ENCODE measurements at places on chromosomes 5 and 9.

- no peak for DNase-seq
These were observed 13.6 kb upstream of the AFAP1L1 start for GRCh38 chr5:149257889-149258705.

GRCh38 chr5:115168829-115169486, 750 bp downstream of the TRIM36 start:
- peak; percentile 44 for DNase-seq

GRCh38 chr9:116870566-116870965, 183.5 kb downstream of the TRIM32 start:
- DNase-seq, result no peak

DNA sequence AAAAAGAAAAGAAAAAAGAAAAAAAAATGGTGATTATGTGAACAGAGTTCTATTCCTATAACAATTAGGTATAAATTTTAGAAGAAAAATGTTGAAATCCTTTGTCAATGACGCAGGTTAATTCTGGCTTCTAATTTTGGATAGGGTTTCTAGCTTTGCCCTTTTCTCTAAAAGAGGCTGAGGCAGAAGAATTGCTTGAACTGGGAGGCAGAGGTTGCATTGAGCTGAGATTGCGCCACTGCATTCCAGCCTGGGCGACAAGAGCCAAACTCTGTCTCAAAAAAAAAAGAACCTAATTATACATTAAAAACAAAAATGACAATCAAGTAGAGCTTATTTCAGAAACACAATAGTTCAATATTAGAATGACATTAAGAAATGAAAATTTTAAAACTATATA, 2.9 kb downstream of the STXBP1 start:
- DNase-seq, result no peak

DNA sequence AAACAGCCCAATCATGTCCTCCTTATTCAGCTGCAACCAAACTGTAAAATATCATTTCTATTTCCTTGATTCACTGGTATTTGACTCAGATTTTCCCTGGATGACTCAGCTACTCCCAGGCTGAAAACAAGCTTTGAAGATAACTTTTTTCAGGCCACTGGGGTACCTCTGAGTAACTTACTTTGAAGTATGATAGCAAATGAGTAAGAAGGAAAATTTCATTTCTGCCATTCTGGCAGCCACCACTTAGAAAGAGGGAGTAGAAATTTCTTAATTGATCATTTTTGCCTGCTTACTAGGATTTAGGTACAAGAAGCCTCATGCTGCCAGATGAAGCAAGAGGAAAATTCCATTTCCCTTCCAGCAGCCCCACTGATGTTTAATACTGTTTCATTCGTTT, 247.4 kb downstream of the PRELID2 start:
- no peak for DNase-seq

DNA sequence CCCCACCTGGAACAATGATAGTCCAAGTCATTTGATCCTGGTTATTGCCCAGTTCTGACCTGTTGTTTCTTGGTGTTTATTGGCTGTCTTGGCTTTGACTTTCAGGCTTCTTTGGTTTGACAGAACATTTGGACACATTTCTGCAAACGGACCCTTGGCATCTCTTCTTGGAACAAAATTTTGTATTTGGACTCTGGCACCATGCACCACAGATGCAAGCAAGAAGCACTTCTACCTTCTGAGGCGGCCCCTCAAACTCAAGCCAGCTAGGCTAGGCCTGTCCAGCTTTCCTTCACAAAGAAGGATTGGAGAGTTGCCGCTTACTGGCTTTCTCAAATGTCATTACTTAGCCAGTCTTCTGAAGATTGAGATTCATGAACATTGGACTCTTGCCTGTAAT, 23.1 kb upstream of the FGF10 start:
- DNase-seq, result no peak

DNA sequence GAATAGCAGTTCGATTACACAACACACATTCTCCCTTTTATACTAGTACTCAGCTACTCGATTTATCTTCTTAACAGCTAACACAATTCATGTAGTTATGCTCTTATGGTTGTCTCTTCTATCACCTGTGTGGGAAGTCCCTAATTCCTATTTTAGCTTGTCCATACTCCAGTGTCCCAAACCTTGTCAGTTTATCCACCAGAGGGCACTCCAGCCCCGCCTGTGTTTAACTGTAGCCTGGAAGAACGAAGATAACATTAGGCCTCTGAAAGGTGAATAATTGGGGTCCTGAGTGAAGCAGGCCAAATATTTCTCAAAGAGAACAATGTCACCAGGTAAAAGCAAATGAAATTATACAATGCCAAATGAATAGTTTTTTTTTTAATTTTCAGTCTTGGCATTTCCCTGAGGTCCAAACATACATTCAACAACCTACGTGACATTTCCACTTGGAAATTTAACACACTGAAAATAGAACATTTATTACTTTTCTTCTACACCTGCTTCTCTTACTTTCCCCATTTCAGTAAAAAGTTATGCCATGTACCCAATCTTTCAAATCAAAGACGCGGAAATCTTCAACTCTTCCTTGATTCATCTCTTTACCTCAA, 560.7 kb downstream of the HTR1A start:
- DNase-seq, result peak; percentile 62

- no peak for DNase-seq
These were observed 11.1 kb downstream of the CSF1R start for GRCh38 chr5:150075233-150075632.

GRCh38 chr5:32231929-32232328, 57.8 kb upstream of the GOLPH3 start:
- no peak for DNase-seq

- DNase-seq, result peak; percentile 55
These were observed 4.7 kb downstream of the EGFL7 start for GRCh38 chr9:136667214-136667939.

GRCh38 chr9:117595650-117596049, 108.6 kb upstream of the TLR4 start:
- DNase-seq, result no peak

GRCh38 chr9:133605446-133605845, 3.7 kb downstream of the FAM163B start:
- no peak for DNase-seq

DNA sequence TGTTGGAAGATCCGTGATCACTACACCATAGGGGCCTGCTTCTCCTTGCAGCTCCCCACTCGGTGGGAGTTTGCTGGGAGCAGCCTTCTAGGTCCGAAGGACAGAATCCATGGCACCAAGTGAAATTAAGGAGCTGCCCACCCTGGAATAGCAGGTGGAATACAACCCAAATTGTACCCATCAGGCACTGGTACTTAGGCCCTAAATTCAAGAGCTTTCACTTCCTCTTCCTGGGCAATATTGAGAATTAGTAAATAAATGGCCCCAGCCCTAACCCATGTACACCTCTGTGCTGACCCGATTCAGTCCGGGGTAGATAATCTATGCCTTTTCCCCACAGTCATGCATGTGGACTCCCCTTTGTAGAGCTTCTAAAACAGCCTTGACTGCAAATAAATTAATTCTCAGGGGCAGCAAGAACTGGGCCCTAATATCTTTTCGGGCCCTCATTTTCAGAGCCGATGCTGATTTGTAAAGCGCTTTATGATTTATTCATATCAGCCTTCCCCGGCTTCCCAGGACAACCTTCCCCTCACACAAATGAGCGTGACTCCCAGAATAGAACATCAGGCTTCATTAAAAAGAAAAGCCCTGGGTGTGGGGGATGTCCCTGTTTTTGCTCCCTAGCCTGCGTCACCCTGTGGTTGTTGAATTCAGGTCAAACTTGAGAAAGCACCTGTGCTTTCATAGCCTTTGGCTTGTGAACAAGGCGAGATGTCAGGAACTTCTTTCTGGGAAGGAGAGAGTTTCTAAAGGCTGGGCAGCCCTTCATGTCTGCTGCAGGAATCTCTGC, 126.1 kb upstream of the TBC1D2 start:
- DNase-seq, result no peak

- DNase-seq, result no peak
These were observed 53.0 kb downstream of the SLC1A3 start for GRCh38 chr5:36659411-36659810.

DNA sequence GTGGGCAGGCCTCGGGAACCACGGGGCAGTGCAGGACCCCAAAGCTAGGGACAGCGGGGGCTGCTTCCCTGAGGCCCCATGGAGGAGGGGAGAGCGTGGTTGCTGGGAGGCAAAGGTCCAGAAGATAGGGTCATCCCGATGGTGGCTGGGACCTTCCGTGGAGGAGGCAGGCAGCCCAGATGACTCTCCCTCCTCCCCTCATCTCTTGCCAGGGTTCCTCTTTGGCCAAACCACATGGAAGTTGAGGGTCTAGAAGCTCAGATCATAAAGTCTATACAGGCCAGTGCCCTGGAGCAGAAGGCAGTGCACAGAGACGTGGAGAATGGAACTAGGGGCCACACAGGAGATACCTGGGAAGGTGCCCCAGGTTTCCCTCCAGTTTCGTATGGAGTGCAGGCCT, 22.6 kb downstream of the DAB2IP start:
- DNase-seq, result no peak

DNA sequence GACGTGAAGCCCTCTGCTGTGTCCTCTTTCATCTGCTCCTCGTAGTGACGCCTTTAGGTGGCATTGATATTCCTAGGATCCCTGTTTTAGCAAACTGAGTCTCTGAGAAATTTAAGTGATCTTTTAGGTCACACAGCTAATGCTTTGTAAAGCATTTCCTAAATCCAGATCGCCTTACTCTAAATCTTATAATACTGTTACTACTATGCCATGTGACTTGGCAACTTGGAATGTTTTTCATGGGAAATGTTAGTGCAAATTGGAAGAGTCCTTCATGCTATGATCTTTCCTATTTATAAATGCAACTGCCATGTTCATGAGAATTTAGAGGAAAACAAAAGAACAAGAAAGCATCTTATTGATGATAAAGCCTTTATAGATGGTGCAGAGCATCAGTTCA, 212.2 kb downstream of the TRIO start:
- no peak for DNase-seq

GRCh38 chr5:50684721-50685120, 18.3 kb downstream of the PARP8 start:
- DNase-seq, result no peak

GRCh38 chr9:132114102-132114707, 34.5 kb upstream of the MED27 start:
- DNase-seq, result no peak

DNA sequence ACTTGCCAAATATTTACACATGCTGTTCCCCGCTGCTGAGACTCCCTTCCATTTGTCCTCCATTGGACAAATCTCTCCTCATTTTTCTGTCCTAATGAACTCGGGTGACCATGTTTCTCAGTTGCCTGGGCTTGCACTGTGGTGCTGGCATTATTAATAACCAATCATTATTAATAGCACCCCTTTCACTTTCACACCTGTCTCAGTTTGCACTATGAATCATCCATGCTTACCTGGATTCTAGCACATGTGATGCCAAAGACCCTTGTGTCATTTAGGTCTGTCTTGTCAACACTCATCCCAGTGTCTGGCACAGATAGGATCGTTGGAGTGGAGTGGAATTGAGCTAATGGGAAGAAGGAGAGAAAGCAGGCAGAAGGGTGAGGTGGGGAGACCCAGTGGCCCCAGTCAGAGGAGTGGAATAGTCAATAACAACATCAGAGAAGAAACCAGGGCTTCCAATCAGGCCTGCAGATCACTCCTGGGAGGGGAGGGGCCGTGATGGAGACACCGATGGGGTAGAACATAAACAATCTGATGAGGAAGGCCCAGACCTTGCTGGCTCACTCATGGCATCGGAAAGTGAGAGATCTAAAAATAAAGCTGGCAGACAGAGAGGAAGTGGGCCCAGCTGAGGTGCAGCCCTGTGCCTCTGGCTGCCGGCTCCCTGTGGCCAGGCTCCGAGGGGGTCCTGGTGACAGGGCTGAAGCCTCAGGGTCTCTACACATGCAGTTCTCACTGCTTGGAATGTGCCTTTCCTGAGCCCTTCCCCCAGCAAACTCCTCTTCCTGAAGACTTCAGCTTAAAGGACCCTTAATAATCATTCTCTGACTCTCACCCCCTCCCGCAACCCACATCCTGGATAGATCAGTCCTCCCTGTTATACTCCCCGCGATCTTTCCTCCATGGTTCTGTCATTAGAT, 33.5 kb upstream of the CRB2 start:
- DNase-seq, result no peak

DNA sequence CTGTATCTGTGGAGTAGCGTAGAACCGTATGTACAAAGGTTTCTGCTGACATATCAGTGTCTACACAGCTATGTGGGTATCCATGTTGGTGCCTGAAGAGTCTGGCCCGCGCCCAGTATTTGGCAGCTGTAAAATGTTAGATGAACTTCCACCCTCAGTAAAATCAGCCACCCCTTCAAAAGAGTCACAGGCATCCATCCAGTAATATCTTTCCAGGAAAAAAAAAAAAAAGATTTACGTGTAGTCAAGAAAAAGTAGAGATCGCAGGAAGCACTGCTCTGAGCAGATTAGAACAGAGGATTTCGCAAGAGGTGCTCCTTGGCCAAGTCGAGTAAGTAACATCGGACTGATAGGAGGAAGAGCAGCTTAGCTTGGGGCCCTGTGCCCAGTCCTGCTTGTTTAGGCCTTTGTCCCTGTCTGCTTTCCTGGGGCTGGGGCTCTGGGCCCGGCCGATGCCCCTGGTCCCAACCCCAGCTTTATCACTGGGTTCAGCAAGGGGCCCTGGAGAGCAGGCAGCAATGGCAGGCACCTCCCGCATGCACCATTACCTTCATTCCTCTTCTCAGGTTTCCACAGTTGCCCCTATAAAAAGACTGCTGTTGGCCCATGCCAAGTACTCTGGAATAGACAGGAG, 21.2 kb downstream of the DAPK1 start:
- no peak for DNase-seq

DNA sequence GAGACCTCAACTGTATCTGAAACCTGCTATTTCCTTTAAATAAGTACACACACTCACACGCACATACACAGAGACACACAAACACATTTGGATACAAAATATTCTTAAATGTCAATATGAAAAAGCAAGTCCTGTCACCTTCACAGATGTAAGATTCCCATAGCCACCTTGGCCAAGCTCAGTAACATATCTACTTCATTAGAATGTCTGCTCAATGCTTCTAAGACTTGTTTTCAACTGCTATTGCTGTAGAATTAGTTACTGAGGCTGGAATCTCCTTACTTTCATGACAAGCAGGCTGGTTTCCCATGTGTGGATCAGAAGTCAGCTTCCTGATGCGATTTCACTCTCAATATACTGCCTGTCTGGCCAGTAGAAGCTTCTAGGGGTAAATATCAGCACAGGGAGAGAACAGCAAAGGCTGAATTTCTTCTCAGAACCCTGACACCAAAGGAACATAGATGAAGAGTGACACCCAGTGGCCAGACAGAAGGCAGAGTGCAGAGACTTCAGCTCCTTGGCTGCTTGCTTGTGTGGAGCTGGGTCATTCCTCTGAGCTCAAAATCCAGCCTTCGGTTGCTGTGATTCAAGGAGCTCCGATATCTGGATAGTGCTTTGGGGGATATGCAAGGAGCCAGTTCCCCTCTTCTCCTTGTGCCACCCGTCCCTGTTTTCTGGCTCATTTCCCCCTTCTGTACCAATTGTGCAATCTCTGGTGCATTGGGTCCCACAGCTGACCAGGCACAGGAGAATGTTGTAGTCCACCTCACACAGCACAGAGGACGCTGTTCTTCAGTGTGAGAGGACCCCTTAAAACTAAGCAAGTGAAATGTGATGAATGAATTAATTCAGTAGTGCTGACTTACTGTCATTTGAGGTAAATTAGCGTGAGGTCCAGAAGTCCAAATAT, 26.6 kb upstream of the ABLIM3 start:
- peak; percentile 67 for DNase-seq

Data from NCI-H345 (cell line).